ENCODE measurements at places on chromosomes 3 and 15. TPM values are rescaled to one million over a fixed set of nuclear protein-coding genes. Genes with fewer than 3 reads are reported as not detected.

NAALADL2 gene
- 19.7 TPM for total RNA-seq

PLSCR4 gene
- total RNA-seq: 20.3 TPM

SPINK8 gene
- total RNA-seq: not detected

LMAN1L gene
- total RNA-seq: 0.15 TPM

GOLGA8G gene
- total RNA-seq: not detected

FBXO40 gene
- not detected for total RNA-seq

ZNF35 gene
- total RNA-seq: 8.8 TPM

REC114 gene
- not detected for total RNA-seq

BRPF1 gene
- total RNA-seq: 15.3 TPM

SOX14 gene
- not detected for total RNA-seq

PLA2G4E gene
- total RNA-seq: under 0.01 TPM

IREB2 gene
- 34.2 TPM for total RNA-seq
